ENCODE measurements at places on chromosomes 1 and 21.
A peak's percentile ranks its signal among the peaks of the same experiment; 100 is the strongest.

GRCh38 chr1:5503556-5504363 lies 488.5 kb downstream of the NPHP4 start:
- DNase-seq, result no peak

GRCh38 chr1:236064674-236065508 lies at the start of gene NID1:
TSS of gene NID1 (minus strand) at chr1:236065090. CDS start at chr1:236065079, 11 bp downstream.
- DNase-seq, result peak; percentile 17

DNA sequence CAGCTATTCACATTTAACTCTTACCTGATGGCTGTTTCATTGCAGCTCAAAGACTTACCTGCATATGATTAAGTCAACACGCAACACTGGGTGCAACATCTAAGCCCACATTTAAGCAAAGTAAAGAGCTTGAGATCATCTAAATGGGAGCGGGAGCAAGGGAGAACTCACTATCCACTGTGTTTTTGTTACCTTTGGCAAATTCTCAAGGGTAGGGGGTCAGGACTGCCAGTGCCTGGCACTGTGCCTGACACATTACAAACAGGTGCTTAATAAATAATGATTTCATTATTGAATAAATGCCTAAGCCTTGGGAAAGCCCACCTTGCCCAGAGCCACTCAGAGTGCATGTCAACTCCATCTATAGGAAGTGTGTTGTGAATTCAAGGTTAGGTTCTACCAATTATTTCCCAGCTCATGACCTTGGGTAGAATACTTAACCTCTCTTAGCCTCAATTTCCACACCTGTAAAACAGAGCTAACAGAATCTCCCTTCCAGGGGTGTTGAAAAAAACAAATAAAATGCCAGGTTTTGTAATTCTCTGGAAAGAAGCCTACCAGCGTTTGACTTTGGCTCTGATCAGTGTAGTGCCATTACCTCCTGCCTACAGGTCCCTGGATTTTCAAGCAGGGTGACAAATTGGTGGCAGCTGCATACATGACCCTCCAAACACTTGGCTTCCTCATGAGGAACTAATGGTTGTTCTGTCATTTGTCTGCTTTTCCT lies 109.7 kb downstream of the TGFBR3 start:
- DNase-seq, result no peak

DNA sequence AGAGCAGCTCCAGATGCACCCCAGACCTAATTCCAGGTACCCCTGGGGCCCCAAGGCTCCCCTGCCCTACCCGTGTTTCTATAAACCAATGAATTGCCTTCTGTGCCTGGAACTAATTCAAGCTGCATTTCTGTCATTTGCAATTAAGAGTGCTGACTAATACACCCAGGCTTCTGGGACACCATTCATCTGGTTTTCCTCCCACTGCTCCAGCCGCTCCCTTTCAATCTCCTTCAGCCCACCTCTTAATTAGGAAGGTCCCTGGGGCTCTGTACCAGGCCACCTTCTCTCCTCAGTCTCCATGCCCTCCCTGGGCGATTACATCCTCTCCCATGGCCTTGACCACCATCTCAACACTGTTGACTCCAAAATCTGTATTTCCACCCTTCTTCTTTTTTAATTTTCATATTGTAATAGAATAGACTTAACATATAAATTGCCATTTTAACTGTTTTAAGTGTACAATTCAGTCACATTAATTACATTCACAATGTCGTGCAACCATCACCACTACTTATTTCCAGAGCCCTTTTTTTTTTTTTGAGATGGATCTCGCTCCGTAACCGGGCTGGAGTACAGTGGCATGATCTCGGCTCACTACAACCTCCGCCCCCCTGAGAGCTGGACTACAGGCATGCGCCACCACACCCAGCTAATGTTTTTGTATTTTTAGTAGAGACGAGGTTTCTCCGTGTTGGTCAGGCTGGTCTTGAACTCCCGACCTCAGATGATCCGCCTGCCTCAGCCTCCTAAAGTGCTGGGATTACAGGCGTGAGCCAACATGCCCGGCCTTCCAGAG lies 9.2 kb upstream of the GJB3 start:
- DNase-seq, result no peak

DNA sequence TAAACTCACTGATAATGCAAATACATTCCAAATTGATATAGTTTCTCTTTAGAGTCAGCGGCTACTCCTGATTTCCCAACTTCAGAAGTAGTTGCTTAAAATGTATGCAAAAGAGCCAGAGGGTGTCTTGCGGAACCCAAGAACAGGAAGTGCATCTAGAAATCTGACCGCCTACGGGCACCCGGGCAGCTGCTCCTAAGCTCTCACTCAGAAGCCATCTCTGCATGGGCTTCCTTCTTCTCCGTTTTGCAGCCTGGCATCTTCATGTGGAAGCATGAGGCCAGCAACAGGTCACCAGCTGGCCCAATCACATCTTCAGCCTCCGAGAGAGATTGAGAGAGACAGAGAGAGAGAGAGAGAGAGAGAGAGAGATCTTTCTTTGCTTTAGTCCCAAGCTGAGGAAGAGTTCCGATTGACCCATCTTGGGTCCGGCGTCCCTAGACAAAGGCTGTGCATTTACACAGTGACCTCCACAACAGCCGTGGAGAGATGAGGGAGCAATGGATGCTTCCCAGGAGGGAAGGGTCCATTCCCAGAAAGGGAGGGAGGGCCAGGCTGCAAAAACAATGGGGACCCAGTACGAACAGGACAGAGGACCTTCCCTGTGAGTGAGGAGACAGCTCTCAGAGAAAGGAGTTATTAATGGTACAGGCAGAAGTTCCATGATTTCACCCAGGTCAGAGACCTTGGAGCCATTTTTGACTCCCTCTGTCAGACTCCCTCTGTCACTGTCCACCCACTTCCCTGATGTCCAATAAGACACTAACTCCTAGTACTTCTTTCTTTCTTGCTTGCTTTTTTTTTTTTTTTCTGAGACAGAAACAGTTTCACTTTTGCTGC lies 28.2 kb upstream of the SLC30A1 start:
- DNase-seq, result peak; percentile 20

DNA sequence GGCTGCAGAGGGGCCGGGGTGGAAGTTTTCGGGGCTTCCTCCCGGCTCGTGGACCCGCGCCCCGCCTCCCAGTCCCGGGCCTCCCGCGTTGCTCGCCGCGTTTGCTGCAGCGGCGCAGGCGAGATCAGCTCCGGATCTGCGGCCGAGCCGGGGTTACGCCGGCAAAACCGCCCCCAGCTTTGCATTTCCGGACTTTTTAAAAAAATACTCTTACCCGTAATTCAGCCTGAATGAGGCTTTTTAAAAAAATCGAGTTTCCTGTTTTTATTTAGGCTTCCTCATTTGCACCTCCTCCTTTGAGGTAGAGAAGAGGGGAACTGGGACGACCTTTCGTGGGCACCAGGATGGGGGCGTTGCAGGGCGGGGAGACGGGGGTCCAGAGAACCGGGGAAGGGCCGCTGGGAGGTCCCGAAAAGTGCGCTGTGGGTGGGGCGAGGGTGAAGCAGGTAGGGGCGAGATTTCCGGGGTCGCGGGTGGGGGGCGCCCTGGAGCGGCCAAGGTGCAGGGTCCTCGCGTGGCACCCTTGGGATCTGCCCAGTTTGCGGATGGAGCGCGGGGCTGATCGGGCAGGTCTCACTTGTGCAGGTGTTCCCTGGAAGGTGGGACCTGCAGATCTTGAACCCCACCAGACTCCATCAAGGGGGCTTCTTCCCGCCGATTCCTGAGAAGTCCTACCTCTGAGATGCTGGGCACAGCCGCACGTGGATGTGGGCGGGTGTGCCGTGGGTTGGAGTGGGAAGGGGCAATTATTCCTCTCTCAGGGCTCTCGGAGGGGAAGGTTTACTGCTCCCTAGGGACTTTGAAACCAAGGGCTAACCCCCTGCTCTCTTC lies 1.1 kb downstream of the PIK3CD start:
- peak; percentile 86 for DNase-seq

GRCh38 chr1:116559304-116559761 lies 11.5 kb downstream of the CD58 start:
- no peak for DNase-seq

Measured in CD4-positive, alpha-beta memory T cell (primary cell).